ENCODE measurements at places on chromosomes 16 and 17.
A peak's percentile ranks its signal among the peaks of the same experiment; 100 is the strongest.

- DNase-seq: no peak
These were observed 19.0 kb downstream of the ABR start for GRCh38 chr17:1160591-1161390.

- no peak for DNase-seq
These were observed 4.2 kb upstream of the RDM1 start for GRCh38 chr17:35934760-35935159.

DNA sequence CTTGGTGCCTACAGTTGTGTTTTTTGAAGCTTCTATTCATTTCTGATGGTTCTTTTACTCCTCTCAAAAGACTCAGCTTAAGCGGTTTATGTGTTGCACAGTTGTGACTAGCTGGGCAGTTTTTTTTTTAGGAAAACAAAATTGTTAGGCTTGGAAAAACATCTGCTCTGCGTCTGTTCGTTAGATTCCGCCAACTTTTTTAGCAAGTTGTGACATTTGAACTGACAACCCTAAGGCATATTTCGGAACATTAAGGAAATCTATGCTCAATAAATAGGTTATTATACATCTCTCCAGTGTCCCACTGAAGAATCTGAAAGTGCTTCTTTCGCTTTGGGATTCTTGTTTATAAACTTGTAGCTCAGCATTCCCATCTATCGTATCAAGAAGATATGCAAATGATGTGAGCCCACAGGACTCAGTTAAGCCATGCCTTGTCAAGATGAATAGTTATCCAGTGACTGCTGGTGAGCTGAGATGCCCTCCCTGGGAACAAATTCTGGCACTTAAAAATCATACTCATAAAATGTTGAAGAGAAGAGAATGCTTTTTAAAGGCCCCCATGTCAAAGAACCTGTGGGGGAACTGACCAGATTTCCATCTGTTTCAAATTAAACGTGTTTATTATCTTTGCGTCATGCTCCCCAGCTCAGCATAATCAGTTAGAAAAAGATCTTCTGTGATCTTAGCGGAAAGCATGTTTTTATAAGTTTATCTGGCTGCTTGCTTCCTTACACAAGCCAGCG is 109.0 kb upstream of the FAM20A start:
- DNase-seq: no peak

DNA sequence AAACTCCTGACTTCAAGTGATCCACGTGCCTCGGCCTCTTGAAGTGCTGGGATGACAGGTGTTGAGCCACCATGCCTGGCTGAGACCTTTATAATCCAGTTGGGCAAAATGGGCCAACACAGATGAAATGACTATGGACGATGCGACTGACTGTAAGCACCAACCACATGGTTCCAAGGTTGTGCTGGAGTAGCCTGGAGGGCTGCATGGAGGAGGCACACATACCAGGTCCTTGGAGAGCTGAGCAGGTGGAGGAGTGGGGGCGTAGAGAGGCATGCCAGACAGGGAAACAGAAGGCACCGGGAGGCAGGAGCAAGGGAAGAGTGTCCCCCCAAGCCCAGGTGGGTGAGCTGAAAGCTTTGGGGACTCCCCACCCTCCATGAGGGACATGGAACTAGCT is 85.2 kb downstream of the ABR start:
- no peak for DNase-seq

GRCh38 chr16:84709609-84710008 is 9.8 kb downstream of the USP10 start:
- no peak for DNase-seq

DNA sequence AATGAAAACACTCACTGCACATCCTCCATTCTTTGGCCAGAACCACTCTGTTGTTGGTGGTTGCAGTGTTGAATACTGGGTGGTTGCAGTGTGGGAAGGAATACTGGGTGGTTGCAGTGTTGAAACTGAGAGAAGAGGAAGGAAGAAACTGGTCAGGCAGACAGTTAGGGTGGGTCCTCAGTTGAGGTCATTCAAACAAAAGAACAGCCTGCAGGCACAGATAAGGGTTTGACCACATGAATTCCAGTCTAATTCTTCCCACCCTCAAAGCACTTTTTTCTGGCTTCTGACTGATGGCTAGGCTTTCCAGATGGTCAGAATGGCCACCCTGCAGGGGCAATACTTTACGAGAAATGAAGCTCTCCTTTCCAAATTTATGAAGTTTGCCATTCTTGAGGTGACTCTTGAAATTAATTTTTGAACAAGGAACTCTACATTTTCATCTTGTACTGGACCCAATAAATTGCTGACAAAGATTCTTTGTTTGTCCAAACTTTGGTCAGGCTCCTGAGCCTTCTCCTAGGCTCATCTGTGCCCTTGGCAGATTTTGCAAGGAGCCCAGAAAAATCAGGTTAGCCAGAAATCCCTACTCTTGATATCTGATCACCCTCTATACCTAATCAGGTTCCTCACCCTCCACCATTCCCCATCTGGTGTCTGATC is 596.6 kb upstream of the CDH5 start:
- DNase-seq: no peak

DNA sequence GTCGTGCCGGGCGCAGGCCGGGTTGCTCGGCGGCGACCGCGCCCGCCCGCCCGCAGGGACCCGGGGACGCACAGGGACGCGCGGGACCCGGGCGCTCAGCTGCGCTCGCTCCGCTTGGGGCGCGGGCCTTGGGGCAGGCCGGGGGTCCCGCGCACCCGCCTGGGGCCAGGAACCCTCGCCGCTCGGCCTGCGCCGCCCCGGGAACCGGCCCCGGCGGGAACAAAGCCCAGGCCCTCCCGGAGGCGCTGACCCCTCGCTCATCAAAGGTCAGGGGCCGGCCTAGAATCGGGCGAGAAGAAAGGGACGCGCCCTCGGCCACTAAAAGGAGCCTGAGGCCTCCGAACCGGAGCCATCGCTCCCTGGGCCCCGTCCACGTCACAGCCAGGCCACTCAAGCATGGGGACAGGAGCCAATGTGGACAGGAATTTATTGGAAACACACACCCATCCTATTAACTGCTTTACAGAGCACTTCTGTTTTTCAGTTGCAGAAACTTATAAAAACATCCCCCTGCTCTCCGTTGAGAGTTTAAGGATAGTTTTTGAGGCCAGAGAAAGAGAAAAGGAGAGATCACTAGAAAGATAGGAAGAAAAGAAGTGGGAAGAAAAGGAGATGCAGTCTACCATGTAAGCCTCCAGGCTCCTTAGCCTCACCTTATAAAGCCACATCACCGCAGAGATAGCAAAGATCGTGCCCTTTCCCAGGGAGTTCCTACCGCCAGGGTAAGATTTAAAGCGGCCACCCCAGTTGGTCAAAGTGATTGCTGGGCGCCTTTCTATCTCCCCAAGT is 558 bp upstream of the ZFHX3 start:
- no peak for DNase-seq

DNA sequence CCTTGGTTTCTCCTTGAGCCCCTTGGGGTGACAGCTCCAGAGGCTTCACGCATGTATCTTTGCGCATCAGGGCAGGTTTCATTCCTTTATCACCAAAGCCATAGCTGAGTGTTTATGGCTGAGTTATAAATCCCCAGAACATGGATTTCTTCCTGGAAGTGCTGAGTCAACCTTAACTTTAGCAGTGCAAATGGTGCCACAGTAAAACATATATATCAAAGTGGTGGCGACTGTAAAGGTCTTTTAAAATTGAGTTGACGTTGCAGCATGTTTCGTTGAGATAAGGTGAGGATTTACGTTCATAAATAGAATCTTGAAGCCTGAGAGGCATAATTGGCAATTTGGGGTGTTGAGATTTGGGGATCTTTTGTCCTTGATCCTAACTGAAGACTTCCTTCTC is 214.1 kb downstream of the HS3ST4 start:
- DNase-seq: no peak

DNA sequence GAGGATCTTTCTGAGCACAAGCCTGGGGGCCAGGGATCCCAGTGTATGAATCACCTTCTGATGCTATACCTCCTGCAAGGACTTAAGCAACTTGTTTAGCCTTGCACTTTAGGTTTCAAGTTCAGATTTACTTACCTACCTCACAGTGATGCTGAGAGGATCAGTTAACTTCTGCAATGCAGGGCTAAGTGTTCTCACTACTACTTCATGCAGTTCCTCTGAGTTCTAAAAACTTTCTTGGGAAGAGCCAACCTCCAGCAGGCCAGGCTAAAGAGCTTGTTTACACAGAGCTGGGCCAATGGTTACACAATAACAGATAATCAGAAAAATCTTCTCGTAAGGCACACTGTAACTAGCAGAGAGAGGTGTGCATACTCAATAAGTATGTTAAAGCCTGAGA is 13.0 kb downstream of the VEZF1 start:
- no peak for DNase-seq

GRCh38 chr17:4444782-4445473 is 11.2 kb downstream of the SPNS3 start:
- DNase-seq: no peak

- no peak for DNase-seq
These were observed 7.5 kb upstream of the OR1F1 start for GRCh38 chr16:3180445-3180878.

GRCh38 chr16:10136916-10137315 is 45.3 kb downstream of the GRIN2A start:
- DNase-seq: no peak

- DNase-seq: no peak
These were observed 83.1 kb downstream of the CCDC182 start for GRCh38 chr17:57662041-57662440.

GRCh38 chr17:76948726-76949342 is 80.6 kb downstream of the MGAT5B start:
- no peak for DNase-seq

GRCh38 chr17:6346156-6346786 is 88.7 kb downstream of the AIPL1 start:
- DNase-seq: no peak

DNA sequence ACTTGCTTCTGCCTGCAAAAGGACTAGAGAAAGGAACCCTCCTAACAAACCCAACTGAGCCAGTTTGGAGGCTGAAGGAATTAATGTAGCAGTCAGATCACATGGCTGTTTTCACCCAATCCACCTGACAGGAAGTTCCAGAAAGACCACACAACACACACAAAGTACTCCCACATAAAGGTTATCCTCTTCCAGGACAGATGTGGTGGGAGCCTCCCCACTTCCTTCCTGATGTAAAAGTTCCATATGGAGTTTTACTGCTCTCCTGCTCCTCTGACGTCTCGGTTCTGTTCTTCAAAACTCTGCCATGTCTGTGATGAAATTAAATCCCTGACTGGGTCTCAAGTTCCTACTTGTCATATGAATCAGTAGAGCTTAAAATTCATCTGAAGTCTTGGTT is 497.0 kb upstream of the HSBP1 start:
- DNase-seq: no peak

DNA sequence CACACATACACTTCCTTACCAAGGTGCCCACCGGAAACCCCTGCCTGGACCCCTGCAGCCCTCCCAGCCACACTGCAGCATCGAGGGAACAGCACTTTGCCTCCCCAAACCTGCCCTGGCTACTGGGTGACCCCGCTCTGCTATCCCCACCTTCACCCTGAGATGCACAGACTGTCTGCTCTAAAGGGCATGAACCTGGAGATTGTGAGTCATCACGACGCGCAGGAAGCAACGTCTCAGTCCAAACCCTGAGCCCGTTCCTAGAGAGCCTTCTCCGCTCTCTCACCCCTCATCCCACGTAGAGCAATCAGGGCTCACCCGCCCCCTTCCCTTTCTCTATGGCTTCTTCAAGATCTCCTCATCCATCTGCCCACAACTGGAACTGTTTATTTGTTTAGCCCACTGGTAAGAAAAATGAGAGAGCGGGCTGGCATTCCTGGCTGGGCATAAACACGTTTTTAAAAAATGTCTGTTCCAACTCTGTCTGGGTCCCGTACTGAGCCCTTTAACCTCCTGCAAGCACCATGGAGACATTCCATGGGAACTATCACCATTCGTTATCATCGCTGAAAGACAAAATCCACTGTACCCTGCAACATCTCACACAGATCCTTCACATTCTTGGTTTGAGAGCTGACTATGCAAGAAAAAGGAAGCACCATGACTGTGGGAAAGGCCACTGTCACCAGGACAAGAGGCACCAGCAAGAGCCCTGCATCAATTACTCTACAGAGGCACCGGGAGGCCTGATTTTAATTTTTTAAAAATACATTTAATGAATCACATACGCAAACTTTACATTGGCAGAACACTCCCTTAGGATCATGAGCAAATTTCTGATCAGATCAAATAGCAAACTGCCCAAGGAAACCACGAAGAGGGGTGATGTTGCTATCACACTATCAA is 28.2 kb downstream of the ZFHX3 start:
- DNase-seq: no peak

DNA sequence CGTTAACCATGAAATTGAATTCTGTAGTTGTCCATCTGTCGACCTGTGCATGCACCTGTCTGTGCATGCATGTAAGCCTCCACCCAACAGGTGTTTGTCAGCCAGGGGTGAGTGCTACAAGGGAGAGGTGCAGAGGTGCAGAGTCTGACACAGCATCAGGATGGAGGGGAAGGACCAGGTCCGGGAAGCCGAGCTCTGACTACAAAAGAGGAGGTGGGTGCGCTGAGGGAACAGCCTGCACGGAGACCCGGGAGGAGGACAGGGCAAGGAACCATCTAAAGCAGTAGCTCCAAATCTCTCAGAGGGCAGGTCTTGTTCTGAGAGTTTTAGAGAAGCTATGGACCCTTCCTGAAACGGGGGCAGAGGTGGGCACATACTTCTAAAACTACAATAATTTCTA is 54.1 kb downstream of the B9D1 start:
- DNase-seq: no peak

GRCh38 chr16:88323041-88323440 is 59.7 kb upstream of the ZNF469 start:
- no peak for DNase-seq

- no peak for DNase-seq
These were observed 530.2 kb downstream of the NPIPA7 start for GRCh38 chr16:16909126-16909525.

- DNase-seq: no peak
These were observed 756.4 kb downstream of the CDH11 start for GRCh38 chr16:64365448-64365931.

- no peak for DNase-seq
These were observed 42.4 kb upstream of the AKTIP start for GRCh38 chr16:53545433-53545832.

GRCh38 chr16:10885246-10885645 is 8.2 kb downstream of the CIITA start:
- DNase-seq: no peak

GRCh38 chr17:17781591-17782496 is 54.9 kb downstream of the SREBF1 start:
- peak; percentile 77 for DNase-seq

Data from NCI-H345 (cell line).